Spleen (tissue), 13 donors: ENCODE measurements at places on chromosomes 12 and 14.
A peak's percentile ranks its signal among the peaks of the same experiment; 100 is the strongest.

DNA sequence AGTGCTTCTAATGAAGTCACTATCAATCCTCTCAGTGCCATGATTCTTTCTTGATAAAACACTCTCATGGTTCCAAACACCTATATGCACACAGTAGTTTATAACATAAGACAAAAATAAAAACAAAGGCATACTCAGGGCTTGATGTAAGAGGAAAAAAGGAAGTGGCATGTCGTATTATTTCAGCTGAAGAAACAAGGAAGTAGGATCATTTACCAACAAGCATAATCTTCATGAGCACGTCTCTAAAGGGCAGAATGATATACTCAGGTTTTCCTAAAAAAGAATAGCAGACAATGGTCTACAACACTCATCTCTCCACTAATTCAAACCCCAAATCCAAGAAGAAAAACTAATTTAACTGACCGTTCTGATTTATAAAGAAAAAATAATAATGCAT is 33.9 kb downstream of the NUMB start:
- H3K27ac ChIP-seq, result peak overlapping the region; percentile 58
- no peak for DNase-seq
- peaks cover 21% of the 10 kb centered on the region for H3K36me3 ChIP-seq
- H3K27me3 ChIP-seq, result no peaks in the 10 kb centered on the region

- H3K27ac ChIP-seq, result no peak overlapping the region
- H3K4me3 ChIP-seq, result no peak overlapping the region
- H3K4me1 ChIP-seq, result no peaks in the 10 kb centered on the region
These were observed 170.8 kb downstream of the RPL10L start for GRCh38 chr14:46480817-46481216.

DNA sequence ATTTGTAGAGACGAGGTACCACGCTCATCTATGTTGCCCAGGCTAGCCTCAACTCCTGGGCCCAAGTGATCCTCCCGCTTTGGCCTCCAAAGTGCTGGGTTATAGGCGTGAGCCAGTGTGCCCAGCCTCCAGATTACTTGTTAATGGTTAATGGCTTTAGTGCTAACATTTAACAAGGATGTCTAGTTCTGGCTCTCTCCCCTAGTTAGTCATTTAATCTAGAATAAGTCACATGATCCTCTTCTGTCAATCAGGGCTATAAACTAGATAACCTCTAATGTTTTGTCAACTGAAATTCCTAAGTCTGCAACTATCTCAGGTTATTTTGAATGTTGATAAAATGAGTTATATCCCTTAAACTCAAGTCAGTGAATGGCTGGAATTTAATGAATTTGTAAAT is 15.7 kb downstream of the ACTR6 start:
- no peaks in the 10 kb centered on the region for H3K4me1 ChIP-seq
- peaks cover 43% of the 10 kb centered on the region for H3K36me3 ChIP-seq
- H3K27ac ChIP-seq, result no peak overlapping the region
- H3K4me3 ChIP-seq, result no peak overlapping the region
- peak; percentile 13 for DNase-seq

DNA sequence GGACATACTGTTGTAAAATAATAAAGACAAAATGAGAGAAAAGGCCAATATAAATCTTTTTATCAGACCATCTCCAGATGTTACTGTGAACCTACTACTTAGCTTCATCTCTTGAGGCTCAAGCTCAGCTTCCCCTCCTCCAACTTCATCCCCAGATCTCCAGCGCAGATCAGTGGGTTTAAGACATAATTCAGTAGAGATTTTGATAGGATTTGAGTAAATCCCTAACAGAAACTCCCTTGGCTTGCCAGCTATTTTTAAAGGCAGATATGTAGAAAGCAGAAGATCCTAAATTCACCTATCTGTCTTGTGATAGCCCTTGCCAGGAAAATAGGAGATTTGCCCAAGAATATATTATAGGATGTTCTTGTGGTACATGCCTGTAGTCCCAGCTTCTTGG is 236.7 kb downstream of the FBXL14 start:
- no peak for DNase-seq
- no peaks in the 10 kb centered on the region for H3K36me3 ChIP-seq
- no peak overlapping the region for H3K27ac ChIP-seq
- no peak overlapping the region for H3K4me3 ChIP-seq

DNA sequence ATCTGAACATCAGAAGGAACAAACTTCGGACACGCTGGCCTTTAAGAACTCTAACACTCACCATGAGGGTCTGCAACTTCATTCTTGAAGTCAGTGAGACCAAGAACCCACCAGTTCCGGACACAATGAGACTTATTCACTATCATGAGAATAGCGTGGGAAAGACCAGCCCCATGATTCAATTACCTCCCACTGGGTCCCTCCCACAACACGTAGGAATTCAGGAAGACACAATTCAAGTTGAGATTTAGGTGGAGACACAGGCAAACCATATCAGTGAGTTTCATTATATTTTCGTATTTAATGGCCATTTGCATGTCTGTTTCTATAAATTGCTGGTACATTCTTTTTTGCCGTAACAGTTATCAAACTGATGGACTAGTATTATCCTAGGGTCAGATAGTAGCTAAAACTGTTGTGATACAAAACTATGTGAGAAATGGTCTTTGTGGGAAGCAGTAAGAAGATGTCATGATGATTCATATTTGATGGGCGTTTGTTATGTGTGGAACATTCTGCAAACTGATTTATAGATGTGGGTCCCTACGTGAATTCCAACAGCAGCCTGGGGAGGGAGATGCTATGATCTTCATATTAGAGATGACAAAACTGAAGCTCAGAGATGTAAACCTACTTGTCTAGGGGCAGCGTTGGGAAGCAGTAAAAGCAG is 282.4 kb upstream of the TMEM132C start:
- DNase-seq, result no peak
- H3K27ac ChIP-seq, result no peak overlapping the region
- H3K4me1 ChIP-seq, result no peaks in the 10 kb centered on the region
- H3K36me3 ChIP-seq, result no peaks in the 10 kb centered on the region
- H3K4me3 ChIP-seq, result no peak overlapping the region
